ENCODE measurements at places on chromosomes 7 and 10.
A peak's percentile ranks its signal among the peaks of the same experiment; 100 is the strongest.

DNA sequence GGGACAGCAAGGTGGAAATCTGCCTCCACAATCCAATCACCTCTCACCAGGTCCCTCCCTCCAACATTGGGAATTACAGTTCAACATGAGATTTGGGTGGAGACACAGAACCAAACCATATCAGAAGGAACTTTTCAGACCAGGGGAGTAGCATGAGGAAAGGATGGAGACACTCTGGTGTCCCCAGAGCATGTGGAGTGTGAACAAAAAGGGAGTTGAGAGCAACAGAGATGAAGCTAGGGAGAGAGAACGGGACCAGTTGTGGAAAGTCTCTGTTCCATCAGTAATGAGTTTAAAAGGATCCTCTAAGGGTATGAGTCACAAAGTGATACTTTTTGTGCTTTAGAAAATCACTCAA is 382.0 kb downstream of the SFMBT2 start:
- DNase-seq: no peak

DNA sequence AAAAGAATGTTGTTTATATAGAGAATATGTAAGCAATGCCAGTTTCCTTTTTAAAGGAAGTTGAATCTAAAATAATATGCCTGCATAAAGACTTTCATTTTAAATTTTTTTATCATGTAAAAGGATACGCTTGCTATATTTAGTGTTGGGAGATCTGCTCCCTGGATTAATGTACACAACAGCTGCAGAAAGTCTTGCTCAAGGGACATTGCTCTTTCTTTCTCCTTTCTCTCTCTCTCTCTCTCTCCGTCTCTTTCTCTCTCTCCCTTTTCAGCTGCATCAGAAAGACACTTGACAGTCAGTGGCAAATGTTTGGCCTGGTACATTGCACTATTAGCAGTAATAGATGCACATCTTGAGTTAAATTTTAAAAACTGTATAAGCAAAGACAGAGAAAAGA is 739 bp downstream of the MYPN start:
- DNase-seq: no peak

DNA sequence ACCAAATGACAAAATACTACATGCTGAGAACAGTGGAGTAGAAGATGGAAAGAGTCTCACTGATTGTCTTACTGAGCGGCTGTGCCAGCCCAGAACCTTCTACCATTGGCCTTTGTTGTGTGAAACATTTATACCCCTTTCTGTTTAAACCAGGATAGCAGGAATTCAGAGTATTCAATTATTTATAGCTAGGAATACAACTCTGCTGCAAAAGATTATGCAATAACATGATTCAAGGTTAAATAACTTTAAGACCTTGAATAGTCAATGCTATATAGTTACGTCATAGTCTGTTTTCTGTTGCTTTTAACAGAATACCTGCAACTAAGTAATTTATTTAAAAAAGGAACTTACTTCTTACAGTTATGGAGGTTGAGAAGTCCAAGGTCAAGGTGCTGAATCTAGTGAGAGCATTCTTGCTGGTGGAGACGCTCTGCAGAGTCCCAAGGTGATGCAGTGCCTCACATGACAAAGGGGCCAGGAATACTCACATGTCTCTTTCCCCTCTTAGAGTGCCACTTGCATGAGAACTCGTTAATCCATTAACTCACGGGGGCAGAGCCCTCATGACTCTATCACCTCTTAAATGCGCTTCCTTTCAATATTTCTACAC is 371.8 kb downstream of the MDFIC start:
- no peak for DNase-seq

- DNase-seq: no peak
These were observed 21.8 kb downstream of the FOXL3 start for GRCh38 chr7:311796-312195.

- DNase-seq: no peak
These were observed 1.5 kb upstream of the NOBOX start for GRCh38 chr7:144404946-144405345.

- no peak for DNase-seq
These were observed 28.6 kb downstream of the SORBS1 start for GRCh38 chr10:95532536-95532935.

- no peak for DNase-seq
These were observed 30.3 kb upstream of the PAX2 start for GRCh38 chr10:100715101-100715444.

DNA sequence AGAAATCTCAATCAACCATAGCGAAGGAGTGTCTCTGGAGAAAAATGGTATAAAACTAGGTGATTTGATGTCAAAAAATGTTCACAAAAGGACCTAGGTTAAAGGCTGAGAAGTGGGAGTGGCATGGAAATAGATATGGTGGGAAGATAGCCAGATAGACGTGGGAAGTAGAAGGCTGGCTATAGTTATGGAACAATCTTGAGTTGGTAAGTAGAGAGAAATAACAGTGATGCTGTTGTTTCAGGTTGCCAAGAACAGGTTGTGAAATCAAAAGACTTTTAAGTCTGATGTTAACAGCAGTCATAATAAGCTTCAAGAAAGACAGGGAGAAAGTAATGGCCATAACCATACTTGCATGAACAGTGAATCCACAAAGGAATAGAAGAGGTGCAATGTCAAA is 106.1 kb upstream of the RSU1 start:
- DNase-seq: no peak

GRCh38 chr7:44224080-44224973 is 23.5 kb downstream of the YKT6 start:
- peak; percentile 90 for DNase-seq

DNA sequence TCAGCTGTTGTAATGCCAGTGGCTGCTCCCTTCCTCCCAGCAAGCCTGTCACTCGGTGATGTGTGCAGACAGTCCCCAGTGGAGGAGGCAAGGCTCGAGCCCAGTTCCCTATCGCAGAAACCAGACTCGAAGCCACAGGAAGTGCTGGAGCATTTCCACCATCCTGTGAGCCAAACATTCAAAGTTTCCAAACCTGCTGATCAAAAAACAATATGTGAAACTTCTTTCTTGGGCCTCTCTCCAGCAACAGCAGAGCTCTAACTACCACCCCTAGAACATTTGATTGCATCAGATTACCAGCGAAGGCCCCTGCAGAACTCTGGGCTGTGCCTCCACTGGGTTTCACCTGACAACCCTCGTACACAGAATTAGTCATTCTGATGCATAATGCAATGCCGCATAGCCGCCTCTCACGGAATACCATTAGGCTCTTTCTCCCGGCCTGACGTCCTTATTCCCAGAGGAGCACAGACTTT is 94.0 kb downstream of the ELMO1 start:
- DNase-seq: no peak

DNA sequence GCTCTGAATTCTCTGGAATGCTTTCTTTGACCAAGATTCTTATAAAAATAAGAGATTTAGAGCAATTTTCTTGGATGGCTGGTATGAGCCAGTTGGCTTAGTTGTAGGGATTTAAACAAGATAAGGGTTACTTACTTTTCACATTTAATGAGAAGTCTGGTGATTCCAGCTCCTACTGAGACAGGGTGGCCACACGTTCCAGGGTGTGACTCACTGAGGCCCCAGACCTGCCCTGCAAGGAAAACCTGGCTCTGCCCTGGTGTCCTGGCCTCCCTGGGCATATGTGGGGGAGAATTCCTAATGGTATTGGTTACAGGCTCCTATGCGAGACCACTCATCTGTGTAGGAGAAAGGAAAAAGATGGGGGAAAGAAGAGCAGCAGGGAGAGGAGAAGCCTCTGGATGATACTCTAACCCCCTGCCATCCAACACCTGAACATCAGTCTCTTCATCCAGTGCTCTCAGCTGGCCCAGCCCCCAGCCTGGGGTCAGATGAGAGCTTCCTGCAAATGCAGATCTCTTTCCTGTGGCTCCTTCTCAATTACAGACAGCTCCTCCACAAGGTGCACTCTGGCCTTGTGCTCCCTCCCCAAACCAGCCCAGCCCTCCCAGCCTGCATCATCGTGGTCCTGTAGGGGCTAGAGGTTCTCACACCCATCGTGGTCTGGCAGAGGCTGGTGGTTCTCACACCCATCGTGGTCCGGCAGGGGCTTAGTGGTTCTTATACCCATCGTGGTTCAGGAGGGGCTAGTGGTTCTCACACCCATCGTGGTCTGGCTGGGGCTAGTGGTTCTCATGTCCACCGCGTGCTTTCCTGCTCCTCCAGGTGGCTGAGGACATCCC is 139.9 kb downstream of the EGFR start:
- no peak for DNase-seq

GRCh38 chr7:110852156-110852940 is 238.6 kb upstream of the LRRN3 start:
- no peak for DNase-seq

- DNase-seq: no peak
These were observed 38.9 kb downstream of the DNAJB12 start for GRCh38 chr10:72315611-72316385.

DNA sequence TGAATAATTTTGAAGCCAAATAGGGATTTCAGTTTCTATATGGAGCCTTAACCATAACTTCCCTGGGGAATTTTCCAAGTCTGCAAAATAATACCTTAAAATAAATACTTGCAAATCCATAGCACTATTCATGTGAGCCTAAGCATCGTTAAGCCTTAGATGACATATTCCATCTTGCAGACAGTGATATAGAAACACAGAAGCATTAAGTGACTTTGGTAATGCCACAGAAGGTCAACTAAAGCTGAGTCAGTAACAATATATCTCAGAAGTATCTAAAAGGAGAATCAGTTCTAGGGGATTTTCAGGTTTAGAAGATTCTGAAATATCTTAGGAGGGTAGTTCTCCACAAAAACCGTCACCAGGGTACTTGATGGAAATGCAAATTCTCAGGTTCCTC is 163.4 kb upstream of the COL1A2 start:
- no peak for DNase-seq

Measured in NCI-H146 (cell line).